ENCODE measurements at places on chromosomes 16 and 17.

DNA sequence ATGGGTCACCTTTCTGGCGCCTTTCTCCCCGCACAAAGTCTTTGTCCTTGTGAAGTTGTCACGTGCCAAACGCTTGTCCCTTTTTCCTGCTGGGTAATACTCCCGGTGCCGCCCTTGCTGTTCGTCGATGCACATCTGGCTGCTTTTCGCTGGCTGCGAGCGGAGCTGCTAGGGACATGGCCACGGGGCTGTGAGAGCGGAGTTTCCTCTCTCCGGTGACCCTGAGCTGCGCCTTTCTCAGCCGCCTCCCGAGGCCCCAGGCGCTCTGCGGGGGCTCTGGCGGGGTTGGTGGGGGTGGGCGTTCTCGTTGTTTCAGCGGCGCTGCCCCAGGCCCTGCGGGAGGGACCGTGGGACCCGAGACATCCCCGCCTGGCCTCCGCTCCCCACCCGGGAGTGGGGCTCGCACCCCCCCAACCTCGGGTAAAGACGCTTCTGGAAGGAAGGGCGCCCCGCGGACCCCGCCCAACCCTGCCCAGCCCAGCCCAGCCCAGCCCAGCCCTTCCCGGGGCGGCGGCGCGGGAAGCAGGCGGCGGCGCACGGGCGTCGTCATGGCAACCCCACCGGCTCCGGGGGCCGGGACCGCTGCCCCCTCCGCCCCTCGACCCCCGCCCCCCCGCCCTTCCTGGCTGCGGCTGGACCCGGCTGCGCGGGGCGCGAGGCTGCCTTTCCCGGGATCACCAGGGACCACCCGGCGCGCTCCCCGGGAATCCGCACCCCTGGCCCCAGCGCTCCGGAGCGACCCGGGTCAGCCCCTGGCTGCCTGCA is 12.3 kb downstream of the CHMP6 start:
- DNase-seq: no peak

DNA sequence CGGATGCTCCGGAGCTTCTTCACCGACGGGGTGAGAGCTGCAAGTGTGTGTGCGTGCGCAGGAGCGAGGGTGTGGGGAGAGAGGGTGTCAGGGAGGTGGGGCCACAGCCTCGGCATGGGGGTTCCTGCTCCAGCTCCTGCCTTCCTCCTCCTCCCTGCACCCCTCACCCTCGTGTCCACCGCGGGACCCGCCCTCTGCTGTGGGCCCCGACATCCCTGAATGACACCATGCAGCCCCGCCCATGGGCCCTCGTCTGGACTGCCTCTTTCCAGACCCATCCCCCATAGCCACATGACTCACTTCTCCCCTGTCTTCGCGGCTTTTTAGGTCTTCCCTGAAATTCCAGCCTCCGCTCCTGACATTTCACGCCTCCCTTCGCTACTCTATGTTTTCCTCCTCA is 41.6 kb downstream of the ARHGAP23 start:
- no peak for DNase-seq

DNA sequence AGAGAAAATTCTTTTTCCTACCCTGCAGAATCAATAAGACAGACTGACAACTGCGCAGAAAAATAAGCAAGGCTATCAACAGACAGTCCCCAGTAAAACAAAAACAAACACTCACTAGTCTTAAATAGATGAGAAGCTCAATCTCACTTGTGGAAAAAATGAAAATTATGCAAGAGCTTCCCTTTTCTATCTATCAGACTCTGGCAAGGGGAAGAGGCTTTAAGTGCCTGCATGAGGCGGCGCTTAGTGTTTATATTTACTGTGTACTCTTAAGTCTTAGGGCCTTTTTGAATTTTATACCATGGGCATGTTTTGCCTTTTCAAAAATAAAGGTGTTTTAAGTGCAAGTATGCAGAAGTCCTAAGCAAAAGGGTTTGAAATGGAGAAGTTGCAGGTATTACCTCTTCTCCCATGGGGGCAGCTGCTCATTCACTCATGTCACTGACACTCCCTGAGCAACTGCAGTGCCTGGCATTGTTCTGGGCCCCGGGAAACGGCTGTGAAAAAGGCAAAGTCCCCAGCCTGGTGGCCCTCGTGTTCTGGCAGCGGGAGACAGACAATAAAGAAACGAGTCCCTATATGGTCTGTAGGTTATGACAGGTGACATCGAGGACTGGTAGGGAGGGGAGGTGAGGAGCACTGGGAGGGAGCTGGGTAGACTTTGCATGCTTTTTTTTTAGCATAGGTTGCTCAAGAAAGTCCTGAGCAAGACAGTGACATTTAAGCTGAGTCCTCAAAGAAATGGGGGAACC is 35.2 kb downstream of the HSBP1 start:
- DNase-seq: peak; percentile 40

DNA sequence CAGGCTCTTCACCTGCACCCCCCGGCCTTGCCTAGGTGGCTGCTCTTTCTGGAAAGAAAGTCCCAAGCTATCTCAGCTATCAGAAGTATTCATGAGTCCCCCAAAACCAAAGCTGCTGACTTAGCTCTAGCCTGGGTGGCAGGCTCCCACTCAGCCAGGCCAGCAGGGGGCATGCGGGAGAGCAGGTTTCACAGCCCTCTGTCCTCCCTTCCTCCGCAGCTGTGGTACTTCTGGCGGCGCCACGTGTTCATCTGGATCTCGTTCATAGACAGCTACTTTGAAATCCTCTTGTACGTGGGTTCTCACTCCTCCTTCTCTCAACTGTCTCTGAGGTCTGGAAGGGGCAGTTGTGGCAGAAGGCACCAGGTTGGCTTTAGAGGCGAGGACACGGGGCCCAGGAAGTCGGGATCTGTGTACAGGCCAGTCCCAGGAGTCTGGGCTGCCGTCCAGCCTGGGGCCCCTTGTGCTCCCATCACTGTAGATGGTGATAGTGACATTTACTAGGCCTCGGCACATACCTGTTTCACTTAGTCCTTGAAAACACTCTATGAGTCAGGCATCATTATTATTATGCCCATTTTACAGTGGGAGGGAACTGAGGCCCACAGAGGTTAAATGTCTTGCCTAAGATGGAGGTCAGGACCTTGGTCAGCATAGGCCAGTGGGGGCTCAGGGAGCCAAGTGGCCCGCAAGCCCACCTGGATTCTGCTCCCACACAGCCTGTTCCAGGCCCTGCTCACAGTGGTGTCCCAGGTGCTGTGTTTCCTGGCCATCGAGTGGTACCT is 12.9 kb downstream of the TRPV2 start:
- peak; percentile 36 for DNase-seq

DNA sequence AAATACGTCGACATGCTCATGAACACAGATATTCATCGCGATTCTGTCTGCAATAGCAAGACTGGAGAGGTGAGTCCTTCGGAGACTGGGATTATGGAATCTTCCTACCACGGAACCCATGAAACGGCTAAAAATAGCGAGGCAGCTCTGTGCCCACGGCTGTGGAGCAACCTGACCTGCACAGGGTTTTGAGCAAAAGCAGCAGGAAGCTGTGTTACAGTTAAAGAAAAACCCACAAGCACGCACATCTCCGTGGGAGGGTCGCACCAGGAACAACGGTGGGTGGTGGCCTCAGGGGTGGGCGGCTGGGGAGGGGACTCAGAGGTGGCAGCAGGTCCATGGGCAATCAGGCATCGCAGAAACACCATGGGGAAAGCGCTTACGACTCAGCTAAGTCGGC is 24.8 kb downstream of the SLC38A10 start:
- DNase-seq: no peak

- no peak for DNase-seq
Observed at GRCh38 chr17:77423589-77424451, 283.1 kb downstream of the SEC14L1 start.

GRCh38 chr17:67328026-67328425 is 38.4 kb downstream of the PSMD12 start:
- no peak for DNase-seq
